ENCODE measurements at places on chromosomes 1 and 21. TPM values are rescaled to one million over a fixed set of nuclear protein-coding genes. Genes with fewer than 3 reads are reported as not detected.

GRCh38 chr1:6545276-6546112 lies 8.8 kb downstream of the NOL9 start:
- no peak for DNase-seq

- no peak for DNase-seq
Observed at GRCh38 chr1:100217834-100218233, 31.8 kb downstream of the DBT start.

FBXO28 gene
- polyA plus RNA-seq, result 31.4 TPM

CCDC28B gene
- polyA plus RNA-seq, result 20.6 TPM

- DNase-seq, result no peak
Observed at GRCh38 chr1:55061000-55061705, 21.8 kb downstream of the PCSK9 start.

GRCh38 chr1:51420867-51421627 lies 90.7 kb upstream of the TTC39A start:
- DNase-seq, result no peak

DNA sequence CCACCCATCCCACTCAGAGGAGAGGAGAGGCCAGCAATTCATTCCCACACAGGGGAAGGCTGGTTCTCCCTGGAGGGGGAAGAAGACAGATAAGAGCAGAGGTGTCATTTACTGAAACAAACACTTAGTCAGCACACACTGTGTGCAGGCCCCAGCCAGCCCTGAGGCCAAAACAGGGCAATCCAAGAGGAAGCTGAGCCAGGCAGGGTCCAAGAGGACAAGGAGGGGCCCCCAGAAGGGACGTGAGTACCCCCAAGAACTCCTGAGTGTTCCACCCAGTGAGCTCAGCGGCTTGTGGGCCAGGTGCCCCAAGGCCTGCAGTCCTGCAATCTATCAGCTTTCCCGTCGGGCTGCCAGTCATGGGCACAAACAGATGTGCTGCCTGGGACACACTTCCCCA lies 15.8 kb downstream of the ADGRB2 start:
- DNase-seq, result no peak

DNA sequence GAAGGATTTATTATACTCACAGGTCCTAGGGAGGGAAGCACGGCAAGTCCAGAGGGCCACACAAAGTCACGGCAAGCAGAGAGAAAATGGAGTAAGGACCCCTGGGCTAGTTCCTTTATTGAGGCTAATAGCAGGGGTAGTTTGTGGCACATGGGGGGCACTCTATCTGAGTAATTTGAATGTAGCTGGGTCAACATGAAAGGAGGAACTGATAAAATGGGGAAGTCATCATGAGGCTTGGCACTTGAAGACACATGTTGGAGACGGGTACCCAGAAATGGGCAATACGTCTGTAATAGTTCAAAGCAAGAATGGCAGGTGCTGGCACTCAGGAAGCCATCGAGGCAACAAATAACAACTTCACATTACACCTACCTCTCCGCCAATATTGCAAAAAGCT lies 1136.4 kb downstream of the MRPL39 start:
- DNase-seq, result no peak

DNA sequence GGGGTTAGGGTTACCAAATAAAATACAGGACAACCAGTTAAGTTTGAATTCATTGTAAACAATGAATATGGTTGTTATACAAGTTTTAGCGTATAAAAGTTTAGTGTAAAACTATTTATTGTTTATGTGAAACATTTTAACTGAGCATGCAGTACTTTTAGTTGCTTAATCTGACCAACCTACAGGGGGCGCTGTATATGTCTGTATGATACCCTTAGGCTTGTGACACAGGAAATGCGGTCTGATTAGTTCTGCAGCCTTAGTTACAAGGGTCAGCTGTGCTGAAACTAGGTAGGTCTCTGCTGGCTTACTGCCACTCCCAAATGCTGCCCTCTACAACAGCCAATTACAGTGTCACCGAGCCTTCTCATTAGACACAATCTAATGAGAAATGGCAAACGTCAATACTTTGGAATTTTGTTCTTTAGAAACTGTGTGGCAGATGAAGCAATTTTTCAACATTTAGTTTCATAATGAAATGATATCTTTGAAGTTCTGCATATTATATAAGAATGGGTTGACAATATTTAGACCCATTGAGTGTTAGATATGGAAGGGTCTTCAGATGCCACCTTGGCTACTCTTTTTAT lies 56.2 kb downstream of the NTNG1 start:
- no peak for DNase-seq

- DNase-seq, result no peak
Observed at GRCh38 chr21:42781150-42781970, 98.0 kb downstream of the WDR4 start.

F5 gene
- 2.8 TPM for polyA plus RNA-seq

LENEP gene
- polyA plus RNA-seq, result 0.37 TPM

- DNase-seq, result no peak
Observed at GRCh38 chr1:25572107-25572506, 28.7 kb downstream of the LDLRAP1 start.

PTGER3 gene
- 51.5 TPM for polyA plus RNA-seq

DNA sequence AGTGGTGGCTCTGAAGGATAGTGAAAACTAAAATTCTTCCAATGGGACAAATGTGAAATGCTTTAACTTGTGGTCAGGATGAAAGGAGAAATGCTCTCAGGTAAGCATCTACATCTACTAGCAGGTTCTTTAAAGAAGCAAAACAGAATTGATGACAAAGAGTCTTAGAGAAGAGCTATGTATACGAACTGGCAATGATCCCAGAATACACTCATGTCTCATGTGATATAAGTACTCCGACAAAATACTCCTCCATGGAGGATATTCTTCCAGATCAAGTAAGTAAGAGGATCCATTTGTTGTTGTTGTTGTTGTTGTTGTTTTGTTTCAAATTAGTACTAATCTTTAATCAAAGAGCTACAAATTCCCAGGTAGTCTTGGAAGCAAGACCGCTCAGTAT lies 174.0 kb upstream of the ATP1B1 start:
- no peak for DNase-seq

ARMH1 gene
- 5.1 TPM for polyA plus RNA-seq

DNA sequence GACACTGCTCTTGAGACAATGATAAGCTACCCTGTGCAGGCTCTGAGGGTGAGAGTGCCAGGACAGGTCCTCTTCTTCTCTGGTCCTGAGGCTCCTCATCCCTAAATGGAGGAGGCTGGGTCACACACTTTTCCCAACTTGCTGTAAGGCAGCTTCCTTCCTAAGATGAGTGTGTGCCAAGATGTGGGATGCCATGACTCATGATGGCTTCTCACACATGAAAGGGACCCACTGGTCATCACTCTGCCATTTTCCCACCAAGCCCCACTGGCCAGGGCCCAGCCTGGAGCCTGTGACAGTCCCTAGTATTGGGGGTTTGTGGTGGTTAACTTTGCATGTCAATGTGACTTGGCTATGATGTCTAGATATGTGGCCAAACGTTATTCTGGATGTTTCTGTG lies 54.4 kb downstream of the CNIH3 start:
- DNase-seq, result no peak

CELA3B gene
- not detected for polyA plus RNA-seq

BRDT gene
- polyA plus RNA-seq, result 0.08 TPM

DNA sequence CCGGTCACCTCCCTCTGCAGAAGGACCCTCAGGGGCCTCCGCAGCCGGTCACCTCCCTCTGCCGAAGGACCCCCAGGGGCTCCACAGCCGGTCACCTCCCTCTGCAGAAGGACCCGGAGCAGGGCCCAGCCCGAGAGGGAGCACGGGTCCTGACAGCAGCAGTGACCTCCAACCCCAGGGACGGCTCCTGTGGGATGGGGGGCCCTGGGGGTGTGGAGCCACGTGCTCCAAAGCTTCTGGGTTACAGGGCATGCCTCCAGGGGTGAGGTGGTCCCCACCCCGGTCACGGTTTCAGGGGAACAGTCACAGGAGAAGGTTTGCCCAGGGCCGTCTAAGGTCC lies 40.3 kb downstream of the SLC19A1 start:
- DNase-seq, result no peak

GRCh38 chr1:36922593-36923426 lies 111.5 kb downstream of the GRIK3 start:
- no peak for DNase-seq

- no peak for DNase-seq
Observed at GRCh38 chr1:27267153-27267552, 32.7 kb downstream of the WDTC1 start.

DNA sequence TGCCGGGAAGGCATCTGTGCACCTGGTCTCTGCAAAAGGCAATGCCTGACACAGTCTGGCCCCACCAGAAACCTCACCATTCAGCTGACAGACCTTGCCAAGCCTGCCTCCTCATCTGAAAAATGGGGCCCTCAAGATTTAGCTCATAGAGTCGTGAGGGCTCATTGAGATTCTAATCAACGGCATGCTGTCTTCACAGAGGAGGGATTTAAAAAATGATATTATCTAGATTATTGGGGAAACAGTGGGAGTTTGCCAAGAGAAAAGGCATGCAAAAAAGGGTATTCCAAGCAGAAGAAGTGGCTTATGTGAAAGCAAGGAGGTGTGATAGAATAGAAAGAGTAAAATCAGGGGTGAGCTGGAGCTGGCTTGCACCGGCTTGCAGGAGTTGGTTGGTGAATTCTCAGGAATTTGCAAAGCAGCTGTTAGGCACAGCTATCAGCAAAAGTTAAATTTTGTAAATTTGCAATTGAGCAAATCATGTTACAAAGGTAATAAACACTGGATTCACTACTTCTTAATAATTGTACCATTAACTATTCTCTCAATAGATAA lies 91.7 kb upstream of the WNT4 start:
- no peak for DNase-seq

DNA sequence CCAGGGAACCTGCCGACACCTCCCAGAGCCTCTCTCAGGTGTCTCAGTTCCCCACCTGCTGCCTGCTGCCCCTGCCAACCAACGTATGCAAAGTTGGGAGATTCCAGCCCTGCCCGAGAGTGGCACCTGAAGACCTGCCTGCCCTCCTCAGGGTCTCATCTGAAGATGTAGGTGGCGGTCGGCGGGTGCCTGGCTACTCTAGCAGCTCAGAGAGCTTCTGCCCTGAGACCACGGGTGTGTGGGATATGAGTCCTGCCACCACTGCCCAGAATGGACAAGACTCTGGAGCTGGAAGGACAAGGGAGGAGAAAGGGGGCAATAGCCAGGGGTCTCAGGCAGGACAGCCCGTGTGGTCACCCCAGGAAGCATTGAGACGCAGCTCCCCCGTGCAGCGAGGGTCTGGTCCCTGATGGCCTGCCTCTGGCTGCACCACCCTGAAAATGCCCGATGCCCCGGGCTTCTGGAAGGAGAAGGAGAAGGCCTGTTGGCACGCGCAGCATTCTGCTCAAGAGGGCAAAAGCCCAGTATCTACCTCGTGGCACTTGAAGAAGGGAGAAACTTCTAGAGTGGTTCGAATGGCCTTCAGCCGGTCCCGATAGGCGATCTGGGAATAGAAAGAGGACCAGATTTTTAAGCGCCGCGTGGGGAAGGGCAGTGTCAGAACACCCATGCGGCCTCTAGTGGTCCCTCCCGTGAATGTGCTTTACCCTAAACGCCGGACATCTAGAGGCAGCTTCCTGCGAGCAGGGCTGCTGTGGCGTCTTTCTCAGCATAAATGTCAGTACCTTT lies 88.8 kb downstream of the STUM start:
- DNase-seq, result no peak

CFAP141 gene
- not detected for polyA plus RNA-seq

DNAJC28 gene
- polyA plus RNA-seq, result 4.1 TPM

ACTL8 gene
- polyA plus RNA-seq, result not detected

- DNase-seq, result no peak
Observed at GRCh38 chr1:150567341-150567716, 12.1 kb downstream of the MCL1 start.

IGSF8 gene
- polyA plus RNA-seq, result 42.3 TPM

DNA sequence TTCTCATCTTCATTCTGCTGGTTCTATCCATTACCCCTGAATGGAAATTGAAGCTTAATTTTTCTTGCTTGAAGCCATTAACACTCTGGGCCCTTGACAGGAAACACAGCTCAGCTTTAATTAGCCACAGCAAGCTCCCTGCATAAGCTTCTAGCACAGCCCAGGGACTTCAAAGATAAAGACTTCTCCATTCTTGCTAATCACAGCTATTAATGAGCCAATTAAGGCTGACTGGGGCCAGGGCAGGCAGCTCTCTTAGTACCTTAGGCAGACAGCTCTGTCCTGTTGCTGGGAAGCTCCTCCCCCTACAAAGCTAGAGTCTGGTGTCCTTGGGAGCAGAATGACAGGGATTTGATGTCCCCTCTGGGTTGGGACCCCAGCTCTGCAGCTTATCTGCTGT lies 27.9 kb upstream of the TRABD2B start:
- DNase-seq, result no peak

DNA sequence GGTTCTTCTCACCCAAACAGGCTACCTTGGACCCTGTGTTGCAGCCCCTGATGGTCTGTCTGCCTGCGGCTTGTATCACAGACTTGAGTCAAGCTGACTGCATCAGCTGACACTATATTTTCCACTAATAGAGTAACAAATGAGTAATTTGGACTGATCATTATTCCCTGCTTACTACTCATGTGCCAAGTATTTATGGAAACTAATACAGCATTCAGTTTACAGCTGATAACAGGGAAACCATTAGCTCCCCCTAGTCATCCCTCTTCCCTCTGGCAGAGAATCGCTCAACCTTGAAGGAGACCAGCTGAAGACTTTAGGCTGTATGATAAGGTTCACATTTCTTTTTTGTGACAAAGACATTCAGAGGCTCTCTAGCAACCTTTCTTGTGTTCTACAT lies 116.6 kb upstream of the SYT6 start:
- no peak for DNase-seq

GRCh38 chr1:243930822-243931671 lies 81.0 kb upstream of the AKT3 start:
- no peak for DNase-seq

- no peak for DNase-seq
Observed at GRCh38 chr21:42848932-42849758, 30.2 kb downstream of the WDR4 start.

TSPEAR gene
- polyA plus RNA-seq, result 1.2 TPM

DNA sequence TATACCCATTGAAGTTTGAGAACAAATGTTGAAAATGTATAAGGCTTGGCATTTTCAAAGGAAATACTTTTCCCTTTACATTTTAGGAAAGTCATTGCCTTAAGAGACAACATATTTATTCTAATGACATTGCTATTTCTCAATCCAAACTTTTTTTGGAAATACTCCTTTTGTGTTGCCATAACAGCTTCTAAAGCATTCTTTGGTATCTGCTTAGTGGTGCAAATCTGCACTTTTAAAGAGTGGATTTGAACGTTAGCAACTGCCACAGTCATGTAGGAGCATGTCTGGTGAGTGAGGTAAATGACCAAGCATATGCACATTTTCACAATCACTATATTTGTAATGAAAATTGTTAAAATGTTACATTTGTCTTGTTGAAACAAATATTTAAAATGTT lies 124.4 kb upstream of the GORAB start:
- DNase-seq, result no peak

GRCh38 chr1:210711825-210712612 lies 383.3 kb downstream of the HHAT start:
- DNase-seq, result no peak
